ENCODE measurements at places on chromosomes 5 and 9.

- DNase-seq: no peak
These were observed 1.3 kb downstream of the NR2F1-AS1 start for GRCh38 chr5:93579692-93580062.

DNA sequence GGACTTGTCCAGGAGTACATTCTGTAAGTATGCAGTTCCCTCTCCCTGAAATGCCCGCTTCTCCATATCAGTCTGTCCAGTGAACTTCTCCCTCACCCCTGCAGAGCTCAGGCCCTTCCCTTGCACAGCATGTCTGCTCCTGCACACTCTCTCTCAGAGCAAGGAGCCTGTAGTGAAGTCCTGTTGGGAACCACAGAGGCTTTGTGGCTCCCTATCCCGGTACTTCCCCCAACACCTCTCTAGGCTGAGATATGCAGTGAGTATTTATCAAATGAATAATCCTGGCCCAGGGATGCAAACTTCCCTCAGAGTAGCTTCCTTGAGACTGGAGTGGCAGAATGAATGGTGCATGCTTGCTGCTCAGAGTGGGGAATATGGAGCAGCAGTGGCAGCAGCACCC lies 48.8 kb downstream of the POC5 start:
- peak; percentile 14 for DNase-seq

- DNase-seq: no peak
These were observed 1.9 kb downstream of the OSMR start for GRCh38 chr5:38847559-38848347.

DNA sequence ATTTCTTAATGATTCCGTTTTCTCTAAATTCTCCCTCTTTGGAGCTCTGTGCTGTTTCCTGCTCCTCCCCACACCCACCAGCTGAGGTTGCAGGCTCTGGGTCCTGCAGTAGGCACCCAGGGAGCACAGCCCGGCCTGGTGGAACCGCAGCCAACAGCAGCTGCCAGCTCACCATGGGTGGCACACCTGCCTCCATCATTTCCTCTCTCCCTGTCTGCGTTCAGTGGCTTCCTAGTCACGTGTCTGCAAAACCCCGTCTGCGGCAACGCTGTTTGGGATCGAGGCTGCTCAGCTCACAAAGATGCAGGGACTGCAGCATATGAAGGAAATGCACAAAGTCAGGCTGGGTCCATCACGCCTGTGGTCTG lies 367.8 kb downstream of the IRX2 start:
- DNase-seq: no peak

DNA sequence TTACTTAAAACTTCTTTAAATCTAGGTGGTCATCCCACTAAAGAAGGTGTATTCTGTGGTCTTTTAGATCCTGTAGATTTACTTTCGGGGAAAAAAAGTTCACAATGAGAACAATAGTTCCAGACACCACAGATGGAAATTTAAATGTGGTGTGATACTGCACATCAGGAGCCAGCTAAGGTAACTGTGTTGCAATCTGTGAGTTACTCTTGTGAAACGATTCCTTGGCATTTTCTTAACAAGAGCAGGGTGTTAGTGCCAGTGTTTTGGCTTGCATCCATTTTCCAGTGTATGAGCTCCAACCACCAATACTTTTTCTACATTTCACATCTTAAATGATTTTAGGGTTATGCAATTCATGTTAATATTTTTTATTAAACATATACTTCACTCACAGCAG lies 674.5 kb downstream of the CETN3 start:
- DNase-seq: no peak

- DNase-seq: no peak
These were observed 139.8 kb downstream of the ELAVL2 start for GRCh38 chr9:23686257-23686656.

GRCh38 chr9:110125207-110125751 lies 82.7 kb downstream of the C9orf152 start:
- DNase-seq: no peak

GRCh38 chr9:88741335-88741734 lies 206.4 kb downstream of the NXNL2 start:
- DNase-seq: peak; percentile 38

DNA sequence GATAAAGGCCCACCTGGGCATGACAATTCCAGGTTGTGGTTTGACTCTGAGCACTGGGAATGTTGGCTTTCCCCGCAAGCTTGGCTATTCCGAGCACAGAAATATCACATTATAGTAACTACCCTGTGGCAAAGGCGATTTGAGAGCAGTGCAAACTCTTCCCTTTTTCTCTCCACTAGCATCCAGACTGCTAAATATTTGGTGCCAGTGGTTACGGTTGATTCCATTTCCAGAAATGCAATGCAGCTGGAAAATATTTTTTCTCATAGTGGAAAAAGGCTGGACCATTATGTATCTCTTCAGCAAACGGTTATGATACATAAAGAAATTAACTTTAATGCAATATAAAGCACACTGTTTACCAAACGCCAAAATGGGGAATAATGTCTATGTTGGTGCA lies 158.0 kb downstream of the ENC1 start:
- DNase-seq: no peak

- DNase-seq: no peak
These were observed 3.7 kb upstream of the GNPDA1 start for GRCh38 chr5:142016556-142016955.

GRCh38 chr5:43000111-43000840 lies 39.8 kb downstream of the ANXA2R start:
- no peak for DNase-seq

- no peak for DNase-seq
These were observed 20.3 kb upstream of the ENC1 start for GRCh38 chr5:74660873-74661272.

DNA sequence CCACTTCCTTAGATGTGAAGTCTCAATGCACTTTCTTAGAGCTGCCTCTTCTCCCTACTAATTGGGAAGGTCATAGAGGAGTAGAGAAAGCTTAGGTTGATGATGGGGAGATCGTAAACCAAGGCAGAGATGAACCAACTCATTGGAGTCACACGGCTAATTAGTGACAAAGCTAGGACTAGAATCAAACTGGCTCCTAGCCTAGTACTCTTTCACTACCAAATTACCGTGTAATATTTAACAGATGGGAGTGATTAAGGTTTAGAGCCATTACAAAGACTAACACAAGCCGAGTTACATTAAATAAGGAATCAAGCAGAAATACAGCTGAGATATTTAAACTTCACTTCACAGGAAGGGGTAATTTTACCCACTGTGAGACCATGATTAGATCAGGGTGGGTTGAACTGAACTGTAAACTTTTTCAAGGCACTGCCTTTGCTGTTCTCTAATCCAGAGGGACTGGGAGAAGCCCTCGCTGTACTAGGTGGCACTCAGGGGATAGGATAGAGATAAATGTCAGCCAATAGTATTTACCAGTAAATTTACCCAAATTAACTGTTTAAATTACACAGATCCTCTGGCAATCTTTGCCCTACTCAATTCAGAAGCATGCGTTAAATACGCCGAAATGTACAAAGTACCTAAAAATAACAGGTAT lies 166.4 kb upstream of the PIK3R1 start:
- DNase-seq: no peak

DNA sequence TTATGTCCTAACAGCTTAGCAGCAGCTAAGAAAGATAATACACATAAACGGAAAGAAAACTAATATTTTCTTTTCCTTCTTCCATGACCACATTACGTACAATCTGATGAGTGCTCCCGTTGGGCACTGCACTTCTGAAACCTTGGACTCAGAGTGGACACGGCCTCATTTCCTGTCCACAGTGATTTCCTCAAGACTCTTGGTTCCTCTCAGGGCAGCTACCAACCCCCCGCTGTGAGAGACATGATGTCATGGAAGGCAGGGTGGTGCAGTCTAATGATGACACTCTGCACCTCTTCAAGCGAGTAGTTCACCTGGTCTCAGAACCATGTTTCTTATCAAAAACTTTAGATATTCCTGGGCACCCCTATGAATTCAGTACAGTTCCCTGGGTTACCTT lies 68.7 kb upstream of the CTSL start:
- DNase-seq: no peak

DNA sequence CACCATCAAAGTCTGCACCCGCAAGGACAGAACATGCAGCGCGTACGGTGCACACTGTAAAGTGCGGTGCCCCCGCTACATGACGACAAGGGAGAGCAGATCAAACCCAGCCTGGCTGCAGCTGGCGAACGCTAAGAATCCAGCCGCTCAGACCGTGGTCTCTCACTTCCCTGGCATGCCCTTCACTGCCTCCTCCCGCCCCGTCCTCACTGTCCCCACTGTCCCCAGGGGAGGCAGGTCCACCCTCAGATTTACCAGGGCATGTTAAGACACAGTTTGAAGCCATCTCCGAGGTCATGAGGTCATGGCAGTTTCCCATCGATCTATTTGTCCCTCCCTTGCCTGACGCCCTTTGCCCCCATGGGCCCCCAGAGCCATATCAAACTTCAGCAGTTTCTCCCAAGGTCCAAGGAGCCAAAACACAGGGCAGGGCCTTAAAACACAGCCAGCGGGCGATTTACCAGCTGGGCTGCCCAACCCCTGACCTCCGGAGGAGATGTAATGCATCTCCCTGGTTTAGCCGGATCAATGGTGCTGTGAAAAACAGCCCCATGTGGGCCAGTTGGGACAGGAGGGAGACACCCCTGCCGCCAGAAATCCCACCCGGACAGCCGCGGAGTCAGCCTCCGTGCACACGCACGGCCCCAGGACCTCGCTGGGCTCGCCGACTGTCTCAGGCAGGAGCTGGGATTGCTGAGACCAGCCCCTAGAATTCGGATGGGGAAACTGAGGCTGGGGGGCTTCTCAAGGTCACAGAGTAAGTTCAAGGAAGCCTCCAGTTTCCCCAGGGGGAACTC lies 52.3 kb upstream of the FUBP3 start:
- DNase-seq: no peak

DNA sequence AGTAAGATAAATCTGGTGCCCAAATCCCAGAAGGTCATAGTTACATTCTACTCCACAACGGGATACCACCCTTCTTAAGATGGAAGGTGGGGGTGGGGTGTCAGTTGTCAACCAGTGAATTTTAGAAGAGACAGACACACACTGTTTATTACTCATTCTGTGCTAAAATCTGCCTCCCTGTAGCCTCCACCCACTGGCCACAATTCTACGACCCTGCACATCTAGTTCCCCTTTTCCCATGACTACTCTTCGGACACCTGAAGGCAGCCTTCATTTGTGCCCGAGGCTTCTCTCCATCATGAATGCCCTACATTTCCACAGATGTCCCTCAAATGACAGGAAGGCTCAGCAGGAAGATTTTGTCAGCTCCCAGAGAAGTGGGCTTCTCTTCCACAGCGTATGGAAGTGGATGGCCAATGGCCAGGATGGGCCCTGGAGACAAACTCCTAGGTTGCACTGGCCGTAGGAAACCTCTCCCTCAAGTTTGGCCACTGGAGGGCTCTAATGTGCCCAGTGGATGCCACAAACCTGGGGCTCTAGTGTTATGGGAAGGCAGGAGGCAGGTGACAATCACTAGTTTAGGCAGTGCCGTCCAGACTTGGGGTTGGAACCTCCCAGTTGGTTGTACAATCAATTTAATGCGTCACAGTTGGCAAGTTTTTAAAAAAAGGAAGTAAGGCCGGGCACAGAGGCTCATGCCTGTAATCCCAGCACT lies 46.6 kb downstream of the PTPN3 start:
- no peak for DNase-seq

GRCh38 chr5:146040527-146040926 lies 64.8 kb downstream of the PLAC8L1 start:
- DNase-seq: no peak

DNA sequence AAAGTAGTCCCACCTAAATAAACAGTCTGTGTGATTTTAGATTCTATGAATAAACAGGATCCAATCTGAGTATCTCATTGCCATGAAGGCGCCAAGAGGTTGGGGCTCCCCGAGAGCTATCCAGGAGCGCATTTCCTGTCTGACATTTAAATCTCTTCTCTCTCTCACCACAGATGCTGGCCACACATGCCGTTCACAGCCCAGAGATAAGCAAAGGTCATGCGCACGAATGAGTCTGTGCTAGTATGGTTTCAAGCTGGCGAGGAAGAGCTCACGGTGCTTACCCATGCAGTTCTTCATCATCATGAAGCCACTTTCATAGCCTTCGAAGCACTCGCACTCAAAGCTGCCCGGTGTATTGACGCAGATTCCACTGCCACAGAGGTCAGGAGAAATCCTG lies 199.4 kb downstream of the FBN2 start:
- no peak for DNase-seq

DNA sequence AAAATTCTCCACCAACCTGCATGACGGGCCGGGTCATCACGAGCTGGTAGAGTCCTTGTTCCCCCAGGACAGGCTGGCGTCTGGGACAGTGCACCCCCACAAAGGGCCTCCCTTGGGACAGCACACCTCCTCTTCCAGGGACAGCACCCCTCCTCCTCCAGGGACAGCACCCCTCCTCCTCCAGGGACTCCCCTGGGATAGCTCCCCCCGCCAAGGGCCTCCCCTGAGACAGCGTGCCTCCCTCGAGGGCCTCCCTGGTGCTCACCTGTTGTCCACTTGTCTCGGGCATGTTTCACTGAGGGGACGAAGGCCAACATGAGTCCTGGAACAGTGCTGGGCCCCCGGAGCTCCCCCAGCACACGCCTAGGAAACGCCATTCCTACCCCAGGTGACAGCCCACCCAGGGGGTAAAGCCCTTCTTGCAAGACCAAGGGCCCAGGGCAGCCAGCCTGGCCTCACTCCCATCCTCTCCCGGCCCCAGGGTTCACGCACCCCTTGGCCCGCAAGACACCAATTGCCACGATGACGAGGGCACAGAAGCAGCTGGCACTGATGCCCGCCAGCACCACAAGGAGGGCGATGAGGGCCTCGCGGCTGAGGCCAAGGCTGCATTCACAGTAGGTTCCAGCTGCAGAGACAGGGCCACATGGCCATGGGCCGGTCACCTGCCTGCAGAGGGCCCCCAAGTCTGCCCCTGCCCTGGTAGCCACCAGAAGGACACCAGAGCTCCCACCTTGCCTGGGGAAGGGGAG lies 531 bp downstream of the TMEM210 start:
- DNase-seq: no peak

DNA sequence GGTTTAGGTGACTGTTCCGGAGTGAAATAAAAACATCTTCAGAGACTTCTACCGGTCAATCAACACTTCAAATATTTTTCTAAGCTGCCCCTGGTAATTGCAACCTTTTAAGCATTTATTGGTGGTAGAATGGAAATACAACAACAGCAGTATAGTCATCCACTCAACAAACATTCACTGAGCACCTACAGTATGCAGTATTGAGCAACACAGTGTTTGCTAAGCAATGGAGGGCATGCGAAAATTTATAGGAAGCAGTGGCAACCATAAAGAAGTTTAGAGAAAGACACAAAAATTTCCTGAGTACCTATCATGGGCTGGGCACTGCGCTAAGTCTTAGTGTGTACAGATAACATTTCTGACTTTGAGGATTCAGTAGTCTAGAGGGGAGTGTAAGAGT lies 12.0 kb upstream of the SSBP2 start:
- no peak for DNase-seq

DNA sequence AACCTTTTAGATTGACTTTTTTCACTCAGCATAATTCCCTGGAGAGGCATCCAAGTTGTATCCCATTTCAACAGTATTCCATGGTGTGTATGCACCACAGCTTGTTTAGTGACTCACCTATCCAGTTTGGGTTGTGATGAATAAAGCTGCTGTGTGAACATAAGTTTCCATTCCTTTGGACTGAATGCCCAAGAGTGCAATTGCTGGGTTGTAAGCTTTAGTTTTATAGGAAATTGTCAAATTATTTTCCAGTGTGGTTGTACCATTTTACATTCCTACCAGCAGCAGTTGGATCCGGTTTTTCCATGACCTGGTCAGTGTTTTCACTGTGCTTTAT lies 60.9 kb upstream of the TMED7 start:
- no peak for DNase-seq

- DNase-seq: no peak
These were observed 21.1 kb upstream of the DMRTA1 start for GRCh38 chr9:22425551-22425950.

GRCh38 chr5:55320571-55320970 lies 12.8 kb downstream of the MTREX start:
- DNase-seq: no peak
